ENCODE measurements at places on chromosomes 16 and 17.

GRCh38 chr17:16442594-16443510 is 27.5 kb downstream of the TRPV2 start:
- no peak for DNase-seq

DNA sequence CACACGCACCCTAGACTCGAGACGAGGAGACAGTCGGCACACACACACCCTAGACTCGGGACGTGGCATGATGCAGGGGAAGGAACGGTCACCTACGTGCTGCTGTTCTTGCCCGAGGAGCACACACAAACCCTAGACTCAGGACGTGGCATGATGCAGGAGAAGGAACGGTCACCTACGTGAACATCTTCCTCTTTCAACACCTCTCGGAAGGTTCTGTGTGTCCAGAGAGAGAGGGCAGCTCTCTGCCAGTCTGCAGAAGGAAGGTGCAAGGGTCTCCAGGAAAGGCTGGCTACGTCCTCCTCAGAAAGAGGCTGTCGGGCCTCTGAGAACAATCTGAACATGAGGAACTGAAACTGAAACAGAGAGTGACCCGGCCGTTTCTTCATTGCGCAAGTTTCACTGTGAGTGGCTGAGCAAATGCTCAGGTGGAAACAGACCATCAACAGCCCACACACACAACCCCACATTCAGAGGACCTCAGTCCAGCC is 43.4 kb downstream of the ZNF276 start:
- no peak for DNase-seq

- no peak for DNase-seq
Measured at GRCh38 chr17:2867441-2868424, 71.5 kb downstream of the RAP1GAP2 start.

DNA sequence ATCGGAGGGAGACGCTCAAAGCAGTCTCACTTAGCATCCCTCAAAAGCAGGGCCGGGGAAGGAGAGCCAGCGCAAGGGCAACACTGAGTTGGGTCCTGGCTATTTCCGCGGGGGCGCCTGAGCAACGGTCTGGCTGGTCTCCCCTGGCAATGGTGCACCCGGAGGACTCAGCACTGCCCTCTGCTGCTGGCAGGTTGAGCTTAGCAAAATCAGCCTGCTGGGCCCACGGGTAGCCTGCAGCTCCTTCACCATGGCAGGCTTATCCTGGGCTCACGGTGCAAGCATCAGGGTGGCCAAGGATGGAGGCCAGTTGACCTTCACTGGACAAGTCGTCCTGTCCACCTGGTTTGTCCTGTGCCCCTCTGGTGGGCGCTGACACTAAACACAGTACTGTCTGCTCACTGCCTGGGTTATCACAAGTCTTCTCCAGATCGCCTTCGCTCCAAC is 14.4 kb upstream of the ALDH3A1 start:
- peak; percentile 50 for DNase-seq

DNA sequence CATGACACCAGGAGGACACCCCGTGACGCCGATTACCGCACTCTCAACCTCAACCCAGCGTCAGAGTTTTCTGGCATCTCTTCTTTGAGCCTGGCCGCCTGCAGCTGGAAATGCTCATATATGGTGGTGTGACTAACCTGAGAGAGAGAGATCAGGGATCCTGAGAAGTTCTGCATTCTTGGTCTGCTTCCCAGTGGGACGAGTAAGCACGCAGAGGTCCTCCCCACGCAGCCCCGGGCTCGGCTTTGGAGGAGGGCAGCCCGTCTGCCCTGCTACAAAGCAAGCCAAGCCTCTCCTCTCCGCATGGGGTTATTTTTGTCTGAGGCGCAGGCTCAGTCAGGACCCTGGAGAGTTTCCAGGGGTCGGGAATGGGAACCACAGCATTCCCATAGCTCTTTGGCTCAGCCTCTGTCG is 16.5 kb downstream of the CRISPLD2 start:
- DNase-seq = no peak

DNA sequence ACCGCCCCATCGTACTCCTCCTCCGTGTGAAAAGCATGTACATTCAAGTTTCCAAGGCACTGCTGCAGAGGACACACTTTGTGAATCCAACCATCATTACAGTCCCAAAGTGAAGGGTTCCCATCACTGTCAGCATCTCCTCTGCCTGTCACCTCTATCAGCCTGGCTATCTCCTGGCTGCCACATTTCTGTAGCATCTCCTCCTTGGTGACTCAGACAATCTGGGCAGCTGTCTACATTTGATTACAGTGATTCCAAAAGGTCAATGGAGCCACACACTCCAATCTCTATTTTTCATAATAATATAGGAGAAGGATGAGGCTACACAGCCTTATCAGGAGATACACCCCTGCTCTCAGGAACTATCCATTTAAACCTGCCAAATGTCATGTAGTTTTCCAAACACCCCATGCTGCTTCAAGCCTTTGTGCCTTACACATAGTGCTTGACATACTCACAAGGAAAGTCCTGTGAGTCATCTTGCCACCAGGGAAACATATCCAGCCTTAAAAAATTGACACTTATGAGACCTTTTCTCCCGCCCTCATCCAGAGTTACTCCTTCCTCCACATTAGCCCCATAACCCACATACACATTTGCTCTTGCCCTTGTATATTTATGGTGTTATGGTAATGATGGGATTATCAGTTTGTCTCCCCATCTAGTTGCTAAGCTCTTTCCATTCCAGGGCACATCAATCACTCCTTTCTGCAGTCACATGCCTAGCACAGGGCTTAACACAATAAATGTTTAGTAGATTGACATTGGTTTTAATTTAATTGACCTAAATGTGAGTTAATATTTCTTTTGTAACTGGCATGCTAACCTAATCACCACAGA is 250.1 kb upstream of the CDH5 start:
- no peak for DNase-seq

- no peak for DNase-seq
Measured at GRCh38 chr16:85554889-85555718, 58.0 kb upstream of the GSE1 start.

- DNase-seq = no peak
Measured at GRCh38 chr17:6455321-6455705, 11.1 kb downstream of the PIMREG start.

DNA sequence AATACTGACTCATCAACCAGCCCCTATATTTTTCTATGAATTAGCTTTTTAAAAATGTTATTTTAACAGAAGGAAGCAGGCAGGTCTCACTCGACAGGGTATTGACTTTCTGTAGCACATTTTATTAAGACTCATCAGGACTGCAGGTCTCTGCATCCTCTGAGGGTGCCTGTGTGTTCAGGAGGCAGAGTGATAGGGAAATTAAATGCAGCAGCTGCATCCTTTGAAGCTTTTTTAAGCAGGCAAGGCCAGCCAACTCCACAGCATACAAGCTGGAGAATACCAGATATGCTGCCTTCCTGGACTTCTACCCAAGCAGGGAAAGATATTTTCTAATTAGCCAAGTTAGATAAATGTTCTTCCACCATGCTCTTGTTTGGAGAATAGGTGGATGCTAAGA is 124.9 kb downstream of the WSCD1 start:
- DNase-seq = no peak

DNA sequence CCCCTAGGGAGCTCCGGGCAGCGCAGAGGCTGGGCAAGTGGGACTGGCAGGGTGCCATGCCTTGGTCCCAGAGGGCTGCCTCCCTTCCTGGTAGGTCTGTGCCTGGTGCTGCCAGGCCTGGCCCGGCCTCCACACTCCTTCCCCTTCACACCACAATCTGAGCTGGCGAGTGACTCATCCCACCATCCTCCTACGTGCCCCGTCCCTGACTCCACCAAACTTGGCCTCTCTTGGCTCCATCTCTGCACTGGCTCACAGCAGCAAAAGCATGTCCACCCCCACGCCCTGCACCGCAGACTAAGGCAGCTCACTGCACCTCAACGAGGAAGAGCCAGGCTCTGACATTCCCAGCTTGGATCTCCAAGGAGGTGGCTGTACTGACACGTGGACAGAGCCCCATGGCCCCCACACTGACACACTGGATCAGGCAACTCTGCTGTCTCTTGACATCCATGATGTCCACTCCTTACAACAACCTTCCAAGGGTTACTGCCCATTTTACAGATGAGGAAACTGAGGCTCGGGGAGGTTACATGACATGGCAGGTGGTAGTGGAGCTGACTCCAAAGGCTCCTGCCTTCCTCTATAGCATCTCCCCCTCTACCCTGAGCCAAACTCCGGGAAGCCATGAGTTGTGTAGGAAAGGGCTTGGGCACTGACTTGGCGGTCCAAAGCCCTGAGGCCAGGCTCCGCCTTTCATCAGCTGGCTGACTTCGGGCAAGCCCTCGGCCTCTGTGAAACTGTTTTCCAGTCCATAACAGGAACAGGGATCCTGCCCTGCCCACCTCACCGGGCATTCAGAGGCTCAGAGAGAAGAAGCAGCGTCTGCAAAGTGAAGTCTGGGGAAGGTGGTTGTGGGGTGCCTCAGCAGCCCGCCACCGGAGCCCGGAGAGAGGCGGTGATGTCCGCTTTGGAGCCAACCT is 20.1 kb upstream of the KRT19 start:
- DNase-seq = no peak

DNA sequence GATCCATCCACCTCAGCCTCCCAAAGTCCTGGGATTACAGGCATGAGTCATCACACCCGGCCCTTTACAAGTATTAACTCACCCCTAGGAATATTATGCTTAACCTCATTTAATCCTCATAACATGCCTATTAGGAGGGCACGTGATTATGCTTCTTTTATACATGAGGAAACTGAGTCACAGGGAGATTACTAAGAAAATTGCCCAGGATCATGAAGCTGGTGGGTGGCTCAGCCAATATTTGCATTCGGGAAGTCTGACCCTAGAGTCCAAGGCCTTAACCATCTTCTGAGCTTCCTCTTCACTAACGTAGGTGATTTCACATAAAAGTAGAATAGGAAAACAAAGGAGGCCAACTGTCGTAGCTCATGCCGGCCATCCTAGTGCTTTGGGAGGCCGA is 19.0 kb upstream of the SNN start:
- DNase-seq = no peak

DNA sequence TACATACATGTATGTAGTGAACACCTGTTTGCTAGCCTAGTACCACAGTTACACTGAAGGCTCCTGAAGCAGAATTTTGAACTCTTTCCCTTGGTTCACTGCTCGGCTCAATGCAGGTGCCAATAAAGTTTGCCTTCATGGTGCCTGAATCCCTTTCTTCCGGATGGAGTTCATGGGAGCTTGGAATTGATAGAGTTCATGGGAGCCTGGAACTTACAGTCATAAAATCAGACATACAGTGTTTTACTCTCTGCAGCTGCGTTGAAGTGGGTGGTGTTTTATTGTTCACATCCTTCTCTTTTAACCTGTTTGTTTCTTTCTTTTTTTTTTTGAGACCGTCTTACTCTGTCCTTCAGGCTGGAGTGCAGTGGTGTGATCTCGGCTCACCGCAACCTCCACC is 29.2 kb upstream of the ABR start:
- no peak for DNase-seq

GRCh38 chr17:74779501-74779900 is 3.4 kb upstream of the NAT9 start:
- DNase-seq = no peak
